ENCODE measurements at places on chromosomes 4 and X.
A peak's percentile ranks its signal among the peaks of the same experiment; 100 is the strongest.

DNA sequence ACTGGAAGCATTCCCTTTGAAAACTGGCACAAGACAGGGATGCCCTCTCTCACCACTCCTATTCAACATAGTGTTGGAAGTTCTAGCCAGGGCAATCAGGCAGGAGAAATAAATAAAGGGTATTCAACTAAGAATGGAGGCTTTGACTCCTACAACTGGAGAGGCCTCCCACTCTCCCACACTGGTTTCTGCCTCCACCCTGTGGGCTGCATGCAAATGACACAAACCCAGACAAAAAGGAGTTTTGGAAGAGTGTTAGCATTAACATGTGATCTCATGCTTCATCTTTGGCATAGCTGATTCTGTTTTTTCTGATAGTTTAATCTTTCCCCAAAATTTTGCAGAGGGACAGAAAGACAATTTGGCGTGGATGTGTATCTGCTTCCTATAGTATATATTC lies 80.8 kb upstream of the IQCM start:
- no peak for DNase-seq

DNA sequence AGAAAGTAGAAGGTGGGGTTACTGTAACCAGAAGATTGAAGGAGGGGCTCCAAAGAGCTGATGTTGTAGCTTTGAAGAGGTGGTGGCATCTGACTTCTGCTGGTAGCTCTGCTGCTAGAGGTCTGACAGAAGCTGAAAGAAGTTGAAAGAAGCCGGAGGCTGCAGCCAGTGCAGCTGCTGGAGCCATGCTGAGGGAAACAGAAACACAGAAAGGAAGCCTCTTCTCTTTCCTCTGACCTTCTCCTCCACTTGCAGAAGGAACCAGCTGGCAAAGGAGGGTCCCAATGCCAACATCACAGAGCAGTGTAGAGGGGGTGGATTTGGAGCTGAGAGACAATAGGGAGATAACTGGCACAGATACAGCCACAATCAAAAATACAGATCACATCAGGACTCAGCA lies 89.3 kb upstream of the HHIP start:
- no peak for DNase-seq

DNA sequence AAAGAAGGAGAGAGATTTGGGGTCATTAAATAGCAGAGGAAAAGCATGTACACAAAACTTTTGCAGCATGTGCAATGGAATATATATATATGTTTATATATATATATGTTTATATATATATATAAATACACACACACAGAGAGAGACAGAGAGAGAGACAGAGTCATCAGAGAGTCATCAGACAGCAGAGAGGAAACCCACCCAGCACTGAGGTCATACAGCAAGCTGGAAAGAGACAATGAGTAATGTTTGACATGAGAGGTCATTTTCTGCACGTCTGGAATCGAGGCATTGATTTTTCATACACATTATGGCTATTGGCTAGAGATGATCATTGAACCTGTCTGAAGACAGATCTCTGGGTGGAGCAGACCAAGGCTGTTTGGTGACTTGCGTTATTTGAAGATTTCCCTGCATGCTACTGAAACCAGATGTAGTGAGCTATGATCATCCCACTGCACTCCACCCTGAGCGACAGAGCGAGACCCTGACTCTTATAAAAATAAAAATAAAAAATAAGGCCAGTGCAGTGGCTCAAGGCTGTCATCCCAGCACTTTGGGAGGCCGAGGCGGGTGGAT lies 48.8 kb upstream of the SHOX start:
- peak; percentile 38 for DNase-seq

DNA sequence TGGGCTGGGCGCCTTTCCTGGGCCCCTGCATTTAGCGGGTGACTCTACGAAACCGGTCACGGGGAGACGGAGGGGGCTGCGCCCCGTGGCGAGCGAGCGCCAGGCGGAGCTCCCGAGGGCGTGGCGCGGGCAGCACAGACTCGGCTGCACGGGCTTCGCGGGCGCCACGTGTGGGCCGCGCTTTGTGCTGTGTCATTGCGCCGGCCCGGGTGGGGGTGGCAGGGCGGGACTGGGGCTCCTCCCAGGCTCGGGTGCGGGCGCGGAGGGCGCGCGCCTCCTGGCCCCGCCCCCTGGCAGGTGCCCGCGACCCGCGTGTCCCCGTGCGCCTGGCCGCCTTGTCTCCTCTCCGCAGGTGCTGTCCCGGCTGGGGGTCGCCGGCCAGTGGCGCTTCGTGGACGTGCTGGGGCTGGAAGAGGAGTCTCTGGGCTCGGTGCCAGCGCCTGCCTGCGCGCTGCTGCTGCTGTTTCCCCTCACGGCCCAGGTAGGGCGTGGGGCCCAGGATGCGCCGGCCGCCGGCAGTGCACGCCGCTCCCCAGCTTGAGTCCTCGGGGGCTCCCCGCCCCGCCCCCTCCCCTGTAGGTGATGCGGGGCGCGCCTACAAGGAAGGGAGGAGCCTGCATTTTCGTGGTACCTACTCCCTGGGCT lies 651 bp downstream of the UCHL1 start:
- peak; percentile 74 for DNase-seq

DNA sequence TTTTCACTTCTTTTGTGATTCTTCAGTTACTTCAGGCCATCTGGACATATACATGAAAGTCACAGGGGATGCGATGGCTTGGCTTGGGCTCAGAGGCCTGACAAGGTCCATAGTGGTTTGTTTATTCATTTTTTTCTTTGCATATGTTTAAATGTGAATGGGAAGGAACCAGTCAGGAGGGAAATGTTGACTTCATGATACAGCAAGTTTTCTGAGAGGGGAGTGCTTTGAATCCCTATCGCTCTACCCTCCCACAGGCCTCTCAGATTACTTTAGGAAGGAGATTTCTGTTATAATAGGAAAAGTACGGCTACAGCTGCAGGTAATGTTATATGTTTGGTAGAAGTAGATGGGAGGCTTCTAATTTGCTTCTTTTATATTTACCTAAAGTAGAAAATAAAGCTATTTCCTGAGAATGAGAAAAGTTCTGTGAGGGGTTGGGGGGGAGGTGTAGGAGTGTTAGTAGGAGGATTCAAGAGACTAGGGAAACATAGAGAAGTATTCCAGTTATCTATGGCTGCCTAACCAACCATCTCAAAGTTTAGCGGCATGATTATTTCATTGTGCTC lies 322.9 kb downstream of the RAPGEF2 start:
- DNase-seq: no peak

Data from coronary artery (tissue), 2 donors.